ENCODE measurements at places on chromosomes 16 and 17. TPM values are rescaled to one million over a fixed set of nuclear protein-coding genes. Genes with fewer than 3 reads are reported as not detected.

PRSS36 gene
- 0.56 TPM for total RNA-seq

CD300E gene
- total RNA-seq: 0.29 TPM

KRT24 gene
- not detected for total RNA-seq

KRT40 gene
- not detected for total RNA-seq

MYH8 gene
- not detected for total RNA-seq

TBC1D3H gene
- not detected for total RNA-seq

DNA sequence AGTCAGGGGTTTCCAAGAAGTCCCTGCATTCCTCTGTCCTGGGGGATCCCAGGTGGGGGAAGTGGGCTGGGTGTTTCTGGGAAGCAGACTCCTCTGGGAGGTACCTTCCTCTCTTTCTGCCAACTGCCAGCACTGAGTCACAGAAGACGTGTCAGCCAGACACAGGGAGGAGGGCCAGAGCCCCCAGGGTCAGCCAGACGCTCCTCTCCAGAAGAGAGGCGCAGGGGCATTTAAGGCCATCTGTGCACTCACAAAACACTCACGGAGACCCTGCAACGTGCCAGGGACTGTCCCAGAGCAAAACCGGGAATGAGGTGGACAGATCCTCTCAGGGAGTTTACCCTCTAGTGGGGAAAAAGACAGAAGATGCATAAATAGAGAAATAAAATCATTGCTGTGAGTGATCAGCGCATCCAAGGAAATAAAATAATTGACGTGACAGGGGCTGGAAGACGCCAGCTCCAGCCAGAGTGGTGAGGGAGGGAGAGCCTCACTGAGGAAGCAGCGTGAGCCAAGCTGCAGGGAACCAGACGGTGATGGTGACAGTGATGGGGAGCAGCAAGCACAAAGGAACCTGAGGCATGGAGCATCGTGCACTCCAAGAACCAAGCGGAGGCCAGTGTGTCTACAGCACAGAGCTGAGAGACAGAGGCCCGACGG, 105.4 kb downstream of the ZNF423 start:
- DNase-seq: no peak

- no peak for DNase-seq
Measured at GRCh38 chr16:51569203-51569931, 418.3 kb upstream of the SALL1 start.

GRCh38 chr17:81601525-81602120, 35.3 kb downstream of the NPLOC4 start:
- DNase-seq: no peak

- no peak for DNase-seq
Measured at GRCh38 chr17:17598003-17598402, 6.5 kb upstream of the PEMT start.

DNA sequence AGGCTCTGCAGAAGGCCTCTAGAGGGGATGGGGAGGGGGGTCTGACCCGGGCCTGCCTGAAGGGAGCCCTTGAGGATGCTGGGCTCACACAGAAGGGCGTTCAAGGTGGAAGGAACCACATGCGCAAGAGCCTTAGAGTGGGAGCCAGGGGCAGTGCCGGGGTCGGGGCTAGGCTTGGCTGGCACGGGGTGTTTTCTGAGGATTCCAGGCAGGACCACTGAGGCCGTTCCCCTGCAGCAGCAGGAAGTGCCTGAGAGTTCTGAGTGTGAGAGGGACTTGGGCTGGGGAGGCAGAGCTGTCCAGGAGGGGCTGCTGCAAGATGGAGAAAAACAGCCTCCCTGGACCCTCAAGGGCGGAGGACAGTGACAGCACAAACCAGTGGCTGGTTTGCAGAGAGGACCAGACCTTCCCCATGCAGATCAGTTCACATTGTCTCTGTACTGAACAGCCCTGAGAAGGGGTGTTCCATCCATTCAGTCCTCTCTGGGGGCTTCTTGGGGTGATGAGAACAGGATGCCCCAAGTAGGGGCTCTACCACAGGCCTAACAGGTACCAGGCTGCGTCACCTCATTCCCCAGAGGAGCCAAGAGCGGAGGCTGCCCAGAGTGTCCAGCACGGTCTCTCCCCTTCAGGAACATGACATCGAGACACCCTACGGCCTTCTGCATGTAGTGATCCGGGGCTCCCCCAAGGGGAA, 3.4 kb downstream of the NDRG4 start:
- DNase-seq: no peak

GRCh38 chr17:18064053-18064452, 23.7 kb upstream of the DRG2 start:
- no peak for DNase-seq

- no peak for DNase-seq
Measured at GRCh38 chr16:3780570-3780969, 63.2 kb upstream of the TRAP1 start.

DNA sequence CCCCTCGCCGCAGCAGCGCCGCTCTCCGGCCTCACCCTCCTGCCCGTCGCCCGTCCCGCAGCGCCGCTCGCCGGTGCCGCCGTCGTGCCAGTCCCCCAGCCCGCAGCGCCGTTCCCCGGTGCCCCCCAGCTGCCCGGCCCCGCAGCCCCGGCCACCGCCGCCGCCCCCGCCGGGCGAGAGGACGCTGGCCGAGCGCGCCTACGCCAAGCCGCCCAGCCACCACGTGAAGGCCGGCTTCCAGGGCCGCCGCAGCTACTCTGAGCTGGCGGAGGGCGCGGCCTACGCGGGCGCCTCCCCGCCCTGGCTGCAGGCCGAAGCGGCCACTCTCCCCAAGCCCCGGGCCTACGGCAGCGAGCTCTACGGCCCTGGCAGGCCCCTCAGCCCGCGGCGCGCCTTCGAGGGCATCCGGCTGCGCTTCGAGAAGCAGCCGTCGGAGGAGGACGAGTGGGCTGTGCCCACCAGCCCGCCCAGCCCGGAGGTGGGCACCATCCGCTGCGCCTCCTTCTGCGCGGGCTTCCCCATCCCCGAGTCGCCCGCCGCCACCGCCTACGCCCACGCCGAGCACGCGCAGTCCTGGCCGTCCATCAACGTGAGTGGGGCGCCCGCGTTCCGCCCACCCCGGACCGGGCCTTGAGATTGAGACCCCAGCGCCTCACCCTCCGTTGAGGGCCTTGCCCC, 15.0 kb downstream of the TBKBP1 start:
- no peak for DNase-seq

GRCh38 chr16:10611825-10612342, 31.5 kb upstream of the EMP2 start:
- DNase-seq: no peak

- no peak for DNase-seq
Measured at GRCh38 chr17:48330421-48330820, 99.6 kb downstream of the SKAP1 start.

DNA sequence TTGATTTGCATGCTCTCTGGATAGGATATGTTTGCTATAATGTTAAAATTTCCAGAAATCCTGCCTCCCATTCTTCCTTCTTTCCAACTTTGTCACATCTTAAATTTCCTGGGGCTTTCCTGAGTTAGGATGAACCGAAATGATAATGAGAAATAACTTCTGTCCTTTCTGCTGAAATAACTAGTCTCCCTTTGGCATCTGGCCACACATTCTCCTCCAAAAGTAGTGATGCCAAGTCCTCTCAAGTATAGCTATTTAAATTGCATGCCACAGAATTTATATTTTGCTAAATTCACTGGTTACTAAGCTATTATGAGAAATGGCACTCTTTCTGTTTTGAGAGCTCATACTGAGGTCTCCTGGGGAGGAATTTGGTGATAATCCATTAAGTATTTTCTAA, 30.6 kb downstream of the FAM20A start:
- DNase-seq: no peak

- DNase-seq: no peak
Measured at GRCh38 chr16:60432472-60432871, 1603.8 kb downstream of the CDH8 start.

DNA sequence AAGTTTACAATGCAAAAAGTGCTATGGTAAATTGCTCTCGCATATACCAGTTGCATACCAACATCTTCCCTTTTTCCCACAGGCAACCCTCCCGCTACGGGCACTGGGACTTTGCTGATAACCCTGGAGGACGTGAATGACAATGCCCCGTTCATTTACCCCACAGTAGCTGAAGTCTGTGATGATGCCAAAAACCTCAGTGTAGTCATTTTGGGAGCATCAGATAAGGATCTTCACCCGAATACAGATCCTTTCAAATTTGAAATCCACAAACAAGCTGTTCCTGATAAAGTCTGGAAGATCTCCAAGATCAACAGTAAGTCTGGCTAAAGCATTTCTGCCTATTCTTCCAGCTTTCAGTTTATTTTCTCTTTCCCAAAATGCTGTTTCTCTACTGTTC, 27.9 kb upstream of the HSBP1 start:
- no peak for DNase-seq

- DNase-seq: no peak
Measured at GRCh38 chr16:1117176-1117900, 21.3 kb upstream of the C1QTNF8 start.

GRCh38 chr16:88681709-88682451, 4.4 kb downstream of the SNAI3 start:
- DNase-seq: peak; percentile 62

DNA sequence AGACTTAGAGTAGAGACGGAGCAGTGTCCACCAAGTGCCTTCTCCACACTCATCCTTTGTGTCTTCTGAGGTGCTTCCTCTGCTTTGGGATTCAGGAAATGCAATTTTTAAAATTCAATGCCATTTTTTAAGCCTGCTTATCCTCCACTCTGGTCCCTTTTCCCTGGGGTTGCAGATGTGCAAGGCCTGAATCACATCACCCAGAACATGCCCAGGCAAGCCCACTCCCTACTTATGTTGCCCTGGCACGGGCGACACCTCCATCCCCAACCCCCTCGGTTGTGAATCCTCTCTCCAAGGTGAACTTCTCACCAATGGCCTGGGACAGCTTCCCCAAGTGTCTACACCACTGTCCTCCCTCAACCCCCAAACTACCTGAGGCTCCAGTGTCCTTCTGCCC, 116.2 kb downstream of the C17orf67 start:
- DNase-seq: no peak

- DNase-seq: no peak
Measured at GRCh38 chr17:8753976-8754440, 4.3 kb downstream of the SPDYE4 start.

DNA sequence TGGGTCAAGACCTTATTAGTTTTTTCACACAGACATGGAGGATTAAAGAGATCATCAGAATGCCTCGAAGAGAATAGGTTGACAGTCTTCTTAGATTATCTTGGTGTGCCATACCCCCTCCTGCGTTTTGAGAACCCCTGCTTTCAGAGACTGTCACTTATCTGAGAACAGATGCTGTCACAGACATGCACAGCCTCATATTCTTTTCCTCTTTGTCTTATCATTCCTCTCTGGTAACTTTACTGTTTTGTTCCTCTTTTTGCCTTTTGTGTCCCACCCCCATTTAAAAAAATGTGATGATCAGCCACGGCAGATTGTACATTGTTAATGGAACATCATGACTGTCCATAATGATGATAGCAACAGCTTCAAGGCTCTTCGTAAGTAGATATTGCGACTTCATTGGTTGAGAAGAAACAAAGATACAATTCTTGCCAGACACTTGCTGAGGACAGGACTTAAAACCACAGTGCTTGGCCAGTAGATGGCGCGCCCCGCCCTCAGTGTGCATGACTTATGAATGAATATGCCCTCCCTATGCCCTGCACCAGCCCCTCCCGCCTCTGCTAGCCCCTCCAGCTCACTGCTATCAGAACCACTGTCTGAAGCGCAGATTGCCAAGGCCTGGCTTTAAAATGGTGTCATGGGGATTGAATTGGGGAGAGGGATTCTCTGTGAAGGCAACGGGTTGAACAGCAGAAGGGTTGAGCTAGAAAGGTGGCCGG, 2.6 kb upstream of the PITPNC1 start:
- DNase-seq: peak; percentile 76

- DNase-seq: no peak
Measured at GRCh38 chr17:3993493-3994220, 29.4 kb upstream of the ATP2A3 start.

Data from activated B cell treated with CpG ODN at 0.5 μM for 24 hours (primary cell).